T-helper 2 cell (primary cell): ENCODE measurements at places on chromosomes 12 and 14.

GRCh38 chr12:58026426-58026825, 85.1 kb downstream of the ATP23 start:
- no peak for DNase-seq

DNA sequence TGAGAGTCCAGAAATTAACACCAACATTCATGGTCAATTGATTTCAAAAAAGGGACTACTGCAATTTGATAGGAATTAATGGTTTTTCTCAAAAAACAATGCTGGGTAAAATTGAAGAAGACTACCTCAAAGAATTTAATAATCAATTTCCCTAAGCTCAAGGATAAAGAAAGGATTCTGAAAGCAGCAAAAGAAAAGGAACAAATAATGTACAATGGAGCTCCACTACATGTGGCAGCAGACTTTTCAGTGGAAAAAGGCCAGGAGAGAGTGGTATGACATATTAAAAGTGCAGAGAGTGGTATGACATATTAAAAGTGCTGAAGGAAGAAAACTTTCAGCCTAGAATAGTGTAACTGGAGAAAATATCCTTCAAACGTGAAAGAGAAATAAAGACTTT, 15.6 kb upstream of the TAS2R43 start:
- no peak for DNase-seq

DNA sequence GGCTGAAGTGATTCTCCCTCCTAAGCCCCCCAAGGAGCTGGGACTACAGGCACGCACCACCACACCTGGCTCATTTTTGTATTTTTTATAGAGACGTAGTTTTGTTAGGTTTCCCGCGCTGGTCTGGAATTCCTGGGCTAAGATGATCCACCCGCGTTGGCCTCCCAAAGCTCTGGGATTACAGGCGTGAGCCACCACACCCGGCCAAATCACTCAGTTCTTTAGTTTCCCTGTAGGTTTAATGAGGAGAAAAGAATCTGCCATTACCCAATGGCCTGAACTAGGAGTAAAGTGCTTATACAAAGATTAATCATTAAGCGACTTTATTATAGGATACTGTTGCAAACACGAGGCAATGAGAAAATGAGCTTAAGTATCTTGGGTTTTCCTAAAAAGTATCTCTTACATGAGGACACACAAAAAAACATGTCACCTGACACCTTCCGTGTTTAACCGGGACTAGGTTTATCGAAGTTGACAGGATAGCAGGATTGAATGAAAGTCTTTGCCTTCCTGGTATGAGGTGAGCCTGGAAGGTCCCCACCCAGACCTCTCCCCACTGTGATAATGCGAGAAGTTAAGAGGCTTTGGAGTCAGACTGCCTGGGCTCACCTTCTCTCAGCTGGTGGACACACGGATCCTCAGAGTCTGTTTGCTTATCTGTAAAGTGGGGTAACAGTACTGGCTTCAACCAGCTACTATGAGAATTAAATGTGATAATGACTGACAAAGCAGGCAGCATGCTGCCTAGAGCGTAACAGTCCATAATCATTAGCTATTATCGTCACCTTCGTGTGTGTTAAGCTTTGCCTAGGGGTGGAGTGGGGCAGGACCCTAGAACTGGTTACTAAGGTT, 133.5 kb upstream of the KRAS start:
- no peak for DNase-seq

DNA sequence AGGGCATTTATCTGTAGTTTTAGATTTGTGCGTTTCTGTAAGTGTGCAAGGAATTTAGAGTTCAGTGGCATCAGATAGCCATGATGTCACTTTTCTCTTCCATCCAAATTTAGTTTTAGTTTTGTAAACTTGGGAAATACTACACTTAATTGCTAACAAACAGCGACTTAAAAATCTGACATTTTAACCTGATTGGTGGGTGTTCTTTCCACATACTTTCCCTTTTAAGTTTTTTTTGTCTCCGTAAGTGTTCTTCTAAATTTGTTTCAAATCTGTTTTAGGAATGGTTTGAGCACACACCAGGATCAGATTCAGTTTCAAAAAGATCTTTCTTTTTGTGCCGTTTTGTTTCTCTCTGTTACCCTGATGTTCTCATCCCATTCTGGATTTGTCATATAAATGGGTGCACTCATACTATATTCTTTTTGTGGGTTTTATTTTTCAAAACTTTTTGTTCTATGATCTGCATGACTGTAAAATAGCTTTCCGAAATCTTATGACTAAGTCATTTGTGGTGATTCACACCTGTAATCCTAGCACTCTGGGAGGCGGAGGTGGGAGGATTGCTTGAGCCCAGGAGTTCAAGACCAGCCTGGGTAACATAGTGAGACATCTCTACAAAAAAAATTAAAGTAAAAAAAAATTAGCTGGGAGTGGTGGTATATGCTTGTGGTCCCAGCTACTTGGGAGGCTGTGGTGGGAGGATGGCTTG, 58.9 kb downstream of the FBXO34 start:
- DNase-seq: peak; percentile 28

- DNase-seq: no peak
Observed at GRCh38 chr12:33825986-33826602, 196.2 kb upstream of the ALG10 start.
